Epithelial cell of alveolus of lung (primary cell): ENCODE measurements at places on chromosomes 2 and 18. TPM values are rescaled to one million over a fixed set of nuclear protein-coding genes. Genes with fewer than 3 reads are reported as not detected.

ASB18 gene
- total RNA-seq = not detected in 2 replicates

LRP1B gene
- total RNA-seq = 0.13 and 1.2 TPM in 2 replicates

UGT1A8 gene
- not detected in 2 replicates for total RNA-seq

FAM161A gene
- 1.8 and 2.5 TPM in 2 replicates for total RNA-seq

RFX8 gene
- total RNA-seq = 0.16 and 3.5 TPM in 2 replicates

ACP1 gene
- 91.1 and 110 TPM in 2 replicates for total RNA-seq

KIF3C gene
- 12.1 and 15.9 TPM in 2 replicates for total RNA-seq

SKA1 gene
- total RNA-seq = 3.7 and 15.9 TPM in 2 replicates

SERPINB3 gene
- total RNA-seq = under 0.01 TPM in 1 of 2 replicates, not detected in the other

FTCDNL1 gene
- total RNA-seq = 0.39 TPM in 1 of 2 replicates, not detected in the other

SERPINB10 gene
- not detected in 2 replicates for total RNA-seq

RSAD2 gene
- total RNA-seq = 1.4 TPM in 1 of 2 replicates, not detected in the other

RAPGEF4 gene
- total RNA-seq = 0.13 and 2.1 TPM in 2 replicates

DNAJC5G gene
- not detected in 2 replicates for total RNA-seq

UGT1A3 gene
- total RNA-seq = not detected in 2 replicates

NGEF gene
- total RNA-seq = 0.08 and 3.0 TPM in 2 replicates

CACNB4 gene
- total RNA-seq = under 0.01 and 0.32 TPM in 2 replicates

GRP gene
- not detected in 2 replicates for total RNA-seq

SCN3A gene
- total RNA-seq = under 0.01 TPM in 1 of 2 replicates, not detected in the other
